ENCODE measurements at places on chromosomes 13 and 19. TPM values are rescaled to one million over a fixed set of nuclear protein-coding genes. Genes with fewer than 3 reads are reported as not detected.

NALCN gene
- total RNA-seq, result 1.9 TPM

DNA sequence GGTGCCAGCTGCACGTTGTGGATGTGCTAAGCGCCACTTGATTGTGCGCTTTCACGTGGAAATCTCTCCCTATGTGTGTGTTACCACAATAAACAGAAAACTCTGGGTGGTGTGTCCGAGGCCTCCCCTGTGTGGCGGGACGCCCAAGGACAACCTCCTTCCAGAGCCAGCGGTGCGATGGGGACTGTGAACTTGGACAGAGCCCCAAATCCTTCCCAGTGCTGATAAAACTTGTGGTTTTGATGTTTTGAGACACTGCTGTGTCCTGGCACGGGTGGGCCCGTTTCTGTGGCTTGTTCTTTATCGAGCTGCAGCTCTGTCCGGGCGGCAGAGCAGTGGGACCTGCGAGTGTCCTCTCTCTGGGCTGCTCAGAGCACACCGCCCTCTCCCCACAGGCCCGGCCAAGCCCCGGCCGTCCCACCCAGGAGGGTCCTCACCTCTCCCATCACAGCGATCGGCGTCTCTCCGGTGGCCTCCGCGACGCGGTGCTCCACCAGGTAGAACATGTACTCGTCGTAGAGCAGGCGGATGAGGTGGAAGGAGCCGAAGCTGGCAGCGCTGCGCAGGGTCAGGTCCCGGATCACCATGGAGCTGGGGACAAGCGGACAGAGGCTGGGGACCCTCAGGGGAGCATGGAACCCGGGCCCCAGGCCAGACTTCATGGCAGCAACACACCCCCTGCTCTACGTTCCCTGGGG is 18.8 kb upstream of the RANBP3 start:
- no peak for DNase-seq

DNA sequence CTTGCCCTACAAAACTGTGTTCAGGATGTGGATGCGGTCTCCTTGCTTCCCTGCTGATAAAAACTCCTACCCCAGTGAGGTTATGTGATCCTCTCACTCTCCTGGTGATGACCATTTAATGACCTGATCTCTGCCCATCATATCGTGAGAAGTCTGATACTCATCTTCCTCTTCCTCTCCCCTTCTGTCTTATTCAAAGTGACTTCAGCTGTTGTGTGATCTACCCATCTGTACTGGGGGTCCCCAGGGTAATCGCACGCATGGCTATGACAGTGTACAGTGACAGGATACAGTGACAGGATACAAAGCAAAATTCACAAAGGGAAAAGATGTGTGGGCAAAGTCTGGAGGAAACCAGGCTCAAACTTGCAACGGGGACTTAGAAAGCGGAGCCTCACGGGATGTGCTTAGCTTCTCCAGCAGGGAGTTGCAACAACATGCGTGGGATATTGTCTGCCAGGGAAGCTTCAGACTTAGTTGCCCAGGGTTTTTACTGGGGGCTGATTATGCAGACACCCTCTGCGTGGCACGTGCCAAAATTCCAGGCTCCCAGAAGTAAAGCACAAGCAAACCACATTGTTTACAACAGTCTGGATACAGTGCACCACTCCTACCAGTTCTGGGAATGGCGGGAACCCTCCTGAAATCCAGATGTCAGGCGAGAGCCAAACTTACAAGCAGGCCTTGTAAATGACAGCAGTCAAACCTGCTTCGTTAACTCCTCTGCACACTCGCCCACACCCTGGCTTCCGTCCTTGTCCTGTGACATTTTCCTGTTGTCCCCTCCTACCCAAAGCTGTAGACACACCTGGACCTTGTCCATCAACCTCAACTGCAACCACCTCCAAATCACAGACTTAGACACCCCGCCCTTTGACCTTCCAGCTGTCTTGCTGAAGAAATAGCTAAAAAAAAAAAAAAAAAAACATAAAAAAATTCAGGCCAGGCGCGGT is 18.0 kb upstream of the GARRE1 start:
- no peak for DNase-seq

DNA sequence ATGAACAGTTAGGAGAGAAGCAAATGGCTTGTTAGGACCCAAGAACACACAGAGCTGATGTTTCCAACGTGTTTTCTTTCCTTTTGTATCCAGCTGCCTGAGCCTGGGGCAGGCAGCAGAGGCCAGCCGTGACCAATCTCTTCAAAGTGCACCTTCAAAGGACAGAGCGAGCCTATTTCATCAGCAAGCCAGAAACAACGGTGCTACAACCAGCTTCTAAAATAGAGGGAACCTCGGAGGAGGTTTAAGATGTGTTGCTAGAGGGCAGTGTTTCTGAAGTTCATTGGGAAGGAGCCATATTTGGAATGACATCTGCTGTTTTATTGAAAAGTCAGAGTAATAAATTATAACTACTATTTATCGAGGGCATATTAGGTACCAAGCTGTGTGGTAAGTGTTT is 56.2 kb upstream of the RFC3 start:
- DNase-seq, result no peak

- no peak for DNase-seq
These were observed 23.2 kb downstream of the ANKRD27 start for GRCh38 chr19:32651729-32652140.

SIGLEC9 gene
- 46.5 TPM for total RNA-seq

GRCh38 chr13:35164324-35164932 is 222.4 kb downstream of the NBEA start:
- peak; percentile 24 for DNase-seq

GRCh38 chr13:53198736-53199135 is 170.1 kb downstream of the OLFM4 start:
- no peak for DNase-seq

DNA sequence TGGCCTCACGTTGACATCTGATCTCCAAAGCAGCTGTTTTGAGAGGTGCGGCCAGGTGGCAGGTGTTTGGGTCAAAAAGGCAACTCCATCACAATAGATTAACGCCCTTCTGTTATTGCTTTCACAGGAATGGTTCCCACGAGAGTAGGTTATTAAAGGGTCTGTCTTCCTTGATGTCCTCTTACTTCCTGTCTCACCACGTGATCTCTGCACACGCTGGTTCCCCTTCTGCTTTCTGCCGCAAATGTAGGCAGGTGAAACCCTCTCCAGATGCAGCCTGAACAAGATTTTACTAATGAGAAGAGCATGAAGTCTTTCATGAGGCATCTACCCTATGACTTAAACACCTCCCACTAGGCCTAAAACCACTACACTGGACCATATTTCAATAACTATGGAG is 22.8 kb upstream of the ZNF564 start:
- no peak for DNase-seq

DNA sequence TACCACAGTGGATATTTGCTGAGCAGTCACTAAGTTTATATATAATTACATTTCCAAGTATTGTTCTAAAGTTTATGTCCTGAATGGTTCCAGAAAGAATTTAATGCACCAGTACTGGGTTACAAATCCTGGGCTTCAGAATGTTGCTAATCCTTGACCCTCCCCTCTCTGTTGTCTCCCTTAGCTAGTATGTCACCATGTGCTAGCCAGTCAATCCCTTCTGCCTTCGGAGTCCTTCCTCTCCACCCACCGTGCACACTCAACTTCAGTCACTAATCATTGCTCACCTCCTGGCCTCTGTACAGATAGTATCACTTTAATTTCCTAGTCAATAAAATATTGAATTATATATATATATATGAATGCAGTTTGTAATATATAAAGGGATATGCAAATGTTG is 7.5 kb downstream of the FAM124A start:
- DNase-seq, result no peak

DNA sequence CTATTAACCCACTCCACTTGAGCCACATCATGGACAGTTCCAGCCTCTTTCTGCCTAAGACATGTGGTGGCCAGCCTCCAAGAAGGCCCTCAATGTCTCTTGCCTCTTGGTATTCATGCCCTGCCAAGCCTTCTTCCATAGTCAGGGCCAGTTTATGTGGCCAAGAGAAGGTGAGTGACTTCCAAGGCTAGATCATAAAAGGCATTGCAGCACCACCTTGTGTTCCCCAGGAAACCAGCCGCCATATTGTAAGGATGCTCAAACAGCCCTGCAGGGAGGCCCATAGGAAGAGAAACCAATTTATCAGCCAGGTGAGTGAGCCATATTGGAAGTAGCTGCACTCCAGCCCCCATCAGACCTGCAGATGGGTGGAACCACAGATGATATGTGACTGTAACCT is 12.3 kb upstream of the DNMT1 start:
- no peak for DNase-seq

DNA sequence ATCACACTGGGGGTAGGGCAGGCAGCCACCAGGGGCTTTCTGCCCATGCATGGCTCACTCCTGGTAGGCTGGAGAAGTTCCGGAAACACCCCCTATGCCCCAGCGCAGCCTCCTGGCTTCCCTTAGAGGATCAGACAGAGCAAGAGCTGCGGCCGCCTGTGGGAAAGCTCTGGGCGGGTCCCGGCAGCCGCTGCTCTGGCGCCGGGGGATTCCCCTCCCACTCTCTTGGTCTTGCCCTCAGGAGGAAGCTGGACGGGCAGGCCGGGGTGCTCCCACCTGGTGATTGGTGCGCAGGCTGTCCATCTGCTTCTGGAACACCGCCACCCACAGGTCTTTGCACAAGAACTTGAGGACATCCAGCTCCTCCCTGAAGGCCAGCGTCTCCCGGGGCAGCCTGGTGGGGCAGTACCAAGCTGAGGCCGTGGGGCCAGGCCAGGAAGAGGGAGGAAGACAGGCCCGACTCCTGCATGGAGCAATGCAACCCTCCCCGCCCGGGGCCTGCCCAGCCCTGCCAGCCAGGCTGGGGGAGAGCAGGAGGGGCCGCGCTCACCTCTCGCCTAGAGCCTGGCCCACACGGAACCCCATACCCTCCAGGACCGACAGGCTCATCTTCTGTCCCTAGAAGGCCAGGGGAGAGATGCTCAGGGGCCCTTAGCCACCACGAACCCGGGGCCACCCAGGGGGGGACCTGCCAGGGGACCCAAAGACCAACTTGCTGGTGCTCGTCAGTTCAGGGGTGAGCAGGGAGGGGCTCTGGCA is 4.0 kb upstream of the NKPD1 start:
- DNase-seq, result peak; percentile 90

- DNase-seq, result no peak
These were observed 23.3 kb upstream of the CACTIN start for GRCh38 chr19:3649888-3650287.

GRCh38 chr19:15640904-15641597 is 354 bp downstream of the CYP4F3 start:
- no peak for DNase-seq

MCEMP1 gene
- total RNA-seq, result 112 TPM

RPL13A gene
- total RNA-seq, result 1,924 TPM

DNA sequence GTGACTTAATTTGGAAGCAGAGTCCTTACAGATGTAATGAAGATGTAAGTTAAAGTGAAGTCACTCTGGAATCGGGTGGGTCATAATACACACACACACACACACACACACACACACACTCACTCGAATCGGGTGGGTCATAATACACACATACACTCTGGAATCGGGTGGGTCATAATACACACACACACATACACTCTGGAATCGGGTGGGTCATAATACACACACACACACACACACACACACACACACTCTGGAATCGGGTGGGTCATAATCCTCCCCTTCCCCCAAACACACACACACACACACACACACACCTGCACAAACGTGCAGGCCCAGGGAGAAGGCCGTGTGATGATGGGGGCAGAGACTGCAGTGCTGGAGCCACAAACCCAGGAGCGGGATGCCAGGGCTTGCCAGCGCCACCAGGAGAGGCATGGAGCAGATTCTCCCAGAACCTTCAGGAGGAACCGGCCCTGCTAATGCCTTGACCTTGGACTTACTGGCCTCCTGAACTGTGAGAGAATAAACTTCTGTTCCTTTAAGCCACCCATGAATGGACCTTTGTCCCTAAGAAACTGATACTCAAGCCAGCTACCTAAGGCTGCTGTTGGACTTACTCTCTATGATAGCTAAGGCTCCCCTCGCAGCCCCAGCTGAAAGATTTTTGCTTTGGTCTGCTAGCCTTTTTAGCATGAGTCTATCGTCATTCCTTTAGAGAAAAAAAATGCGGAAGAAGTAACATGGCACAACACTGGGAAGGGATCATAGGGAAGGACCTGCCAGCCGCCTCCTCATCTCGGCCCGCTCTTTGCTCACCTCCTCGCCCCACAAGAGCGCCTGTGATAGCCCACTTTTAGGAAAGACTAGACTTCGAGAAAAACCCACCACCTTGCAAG is 136.2 kb upstream of the RNF113B start:
- DNase-seq, result no peak

DNA sequence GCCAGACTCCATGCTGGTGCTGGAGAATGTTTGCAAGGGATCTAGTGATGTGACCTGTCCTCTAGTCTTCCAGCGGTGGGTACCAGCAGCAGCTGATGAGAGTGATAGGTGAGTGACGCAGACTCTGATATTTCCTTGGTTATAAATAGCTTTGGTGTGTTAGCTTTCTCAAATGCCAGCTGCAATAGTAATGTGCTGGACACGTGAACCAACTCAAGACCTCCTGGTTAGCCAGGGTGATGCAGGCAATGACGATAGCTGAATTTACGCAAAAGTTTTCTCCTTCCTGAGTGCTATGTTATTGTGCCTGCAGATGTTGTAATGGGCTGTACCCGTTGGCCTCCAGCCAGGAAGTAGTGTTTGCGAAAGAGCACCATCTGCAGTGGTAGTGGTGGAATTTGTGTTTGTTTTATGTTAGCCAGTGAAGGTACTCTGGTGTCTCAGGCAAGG is 129.5 kb downstream of the CYSLTR2 start:
- peak; percentile 82 for DNase-seq

CNN1 gene
- 33.1 TPM for total RNA-seq

CCL25 gene
- not detected for total RNA-seq

TMC4 gene
- total RNA-seq, result 45.3 TPM

GRCh38 chr19:29328586-29328985 is 115.6 kb upstream of the UQCRFS1 start:
- no peak for DNase-seq

- DNase-seq, result no peak
These were observed 5.3 kb downstream of the NAXD start for GRCh38 chr13:110620596-110620995.

SIGLEC5 gene
- 11.0 TPM for total RNA-seq

KLK11 gene
- total RNA-seq, result 3.6 TPM

DNA sequence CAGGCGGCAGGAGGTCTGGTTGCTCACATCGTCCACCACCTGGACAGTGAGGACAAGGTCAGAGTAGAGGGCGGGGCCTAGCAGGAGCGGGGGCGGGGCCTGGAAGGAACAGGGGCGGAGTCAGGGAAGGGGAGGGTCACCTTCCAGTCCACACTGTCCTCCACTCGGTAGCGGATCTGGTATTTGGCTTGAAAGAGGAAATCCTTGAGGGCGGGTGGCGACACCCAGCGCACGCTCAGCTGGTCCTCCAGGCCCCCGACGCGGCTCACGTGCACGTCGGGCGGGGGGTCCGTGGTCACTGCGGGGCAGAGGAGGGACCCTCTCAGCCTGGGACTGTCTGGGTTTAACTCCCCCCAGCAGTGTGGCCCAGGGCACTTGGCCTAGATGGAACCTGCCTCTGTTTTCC is 8.2 kb downstream of the REX1BD start:
- DNase-seq, result no peak

- no peak for DNase-seq
These were observed 11.3 kb downstream of the PCID2 start for GRCh38 chr13:113196970-113197737.

KIR2DL3 gene
- total RNA-seq, result not detected

FGF22 gene
- total RNA-seq, result 0.29 TPM

- no peak for DNase-seq
These were observed 19.8 kb upstream of the KLHL1 start for GRCh38 chr13:70128098-70128497.

- DNase-seq, result no peak
These were observed 163.1 kb upstream of the TSHZ3 start for GRCh38 chr19:31512181-31512970.
